ENCODE measurements at places on chromosomes 3 and 15.

DNA sequence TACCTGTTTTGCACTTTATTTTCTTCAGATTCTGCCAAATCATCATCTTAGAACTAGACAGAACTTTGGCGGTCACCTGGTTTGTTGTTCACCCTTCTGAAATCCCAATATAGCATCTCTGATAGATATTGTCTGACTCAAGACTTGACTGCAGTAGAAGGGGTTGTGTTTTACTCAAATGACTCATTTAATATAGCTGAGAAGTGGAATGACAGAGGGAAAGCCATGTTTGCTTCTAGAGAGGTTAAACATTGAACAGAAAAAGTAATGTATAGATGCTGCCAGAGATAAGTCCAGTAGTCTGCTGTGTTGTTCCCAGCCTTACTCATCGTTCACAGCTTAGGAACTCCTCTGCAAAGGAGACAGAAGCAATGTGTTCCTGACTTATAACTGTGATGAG, 402.0 kb downstream of the AGBL1 start:
- DNase-seq: no peak

DNA sequence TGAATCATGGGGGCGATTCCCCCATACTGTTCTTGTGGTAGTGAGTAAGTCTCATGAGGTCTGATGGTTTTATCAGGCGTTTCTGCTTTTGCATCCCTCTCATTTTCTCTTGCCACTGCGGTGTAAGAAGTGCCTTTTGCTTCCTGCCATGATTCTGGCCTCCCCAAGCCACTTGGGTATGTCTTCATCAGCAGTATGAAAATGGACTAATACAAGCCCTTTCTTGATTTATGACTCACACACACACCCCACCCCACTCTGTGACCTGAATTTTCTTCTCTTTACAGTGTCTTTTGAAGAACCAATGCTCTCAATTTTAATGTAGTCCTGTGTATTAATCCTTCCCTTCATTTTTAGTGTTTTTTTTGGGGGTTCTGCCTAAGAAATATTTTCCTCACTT, 244.8 kb downstream of the PLCL2 start:
- no peak for DNase-seq

- no peak for DNase-seq
Measured at GRCh38 chr15:52014616-52015015, 4.4 kb upstream of the MAPK6 start.

GRCh38 chr3:100407977-100408532, 6.7 kb downstream of the LNP1 start:
- DNase-seq: no peak

- no peak for DNase-seq
Measured at GRCh38 chr15:60529332-60529731, 50.4 kb upstream of the ICE2 start.

GRCh38 chr3:118991775-118992174, 42.9 kb downstream of the IGSF11 start:
- DNase-seq: no peak

- DNase-seq: no peak
Measured at GRCh38 chr3:39468108-39468436, 592 bp downstream of the MOBP start.

GRCh38 chr3:38582316-38582715, 67.2 kb downstream of the SCN5A start:
- DNase-seq: no peak

DNA sequence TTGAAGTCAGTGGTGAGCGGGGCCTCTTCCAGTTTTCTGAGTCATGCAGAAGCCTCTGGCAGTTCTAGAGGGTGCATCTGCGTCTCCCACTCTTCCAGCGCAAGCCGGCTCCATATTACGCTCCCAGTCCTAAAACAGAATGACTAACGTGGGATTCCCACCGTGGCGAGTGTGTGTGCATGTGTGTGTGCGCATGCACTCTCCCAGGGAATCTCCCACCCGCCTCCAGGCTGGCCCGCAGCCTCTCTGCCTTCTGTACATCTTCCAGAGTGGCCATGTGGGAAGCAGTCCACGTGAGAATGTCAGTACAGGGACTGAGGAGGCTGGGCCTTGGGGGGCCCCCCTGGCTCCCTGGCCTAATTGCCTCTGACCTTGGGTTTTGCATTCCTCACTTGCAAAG, 87.7 kb downstream of the LSM3 start:
- DNase-seq: no peak

DNA sequence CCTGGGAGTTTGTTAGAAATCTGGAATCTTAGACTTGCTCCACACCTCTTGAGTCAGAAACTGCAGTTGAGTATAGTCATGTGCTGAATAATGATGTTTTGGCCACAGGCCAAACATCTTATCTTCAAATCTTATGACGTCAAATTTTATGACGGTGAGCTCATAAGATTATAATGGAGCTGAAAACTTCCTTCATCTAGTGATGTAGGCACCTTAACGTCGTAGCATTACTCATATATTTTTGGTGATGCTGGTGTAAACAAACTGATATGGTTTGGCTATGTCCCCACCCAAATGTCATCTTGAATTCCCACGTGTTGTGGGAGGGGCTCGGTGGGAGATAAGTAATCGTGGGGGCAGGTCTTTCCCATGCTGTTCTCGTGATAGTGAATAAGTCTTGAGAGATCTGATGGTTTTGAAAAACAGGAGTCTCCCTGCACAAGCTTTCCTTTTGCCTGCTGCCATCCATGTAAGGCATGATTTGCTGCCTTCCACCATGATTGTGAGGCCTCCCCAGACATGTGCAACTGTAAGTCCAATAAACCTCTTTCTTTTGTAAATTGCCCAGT, 268.0 kb upstream of the PROK2 start:
- no peak for DNase-seq

GRCh38 chr3:143396790-143397189, 277.2 kb downstream of the CHST2 start:
- no peak for DNase-seq

DNA sequence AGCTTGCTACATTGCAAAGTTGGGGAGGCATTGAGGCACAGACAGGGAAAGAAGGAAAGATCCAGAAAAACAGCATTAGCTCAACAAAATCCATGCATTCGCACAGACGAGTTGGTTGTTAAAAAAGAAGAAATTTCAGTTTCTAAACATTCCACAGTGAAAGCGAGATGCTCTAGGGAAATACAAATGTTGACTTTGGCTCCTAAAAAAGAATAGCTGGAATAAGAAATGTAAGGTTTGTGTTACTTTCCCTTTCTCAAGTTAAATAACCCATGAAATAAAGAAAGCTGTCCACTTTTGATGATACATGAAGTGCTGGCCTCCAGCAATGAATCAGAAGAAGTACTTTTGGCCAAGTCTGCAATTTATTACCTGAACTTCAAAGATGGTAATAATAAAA, 465.1 kb downstream of the ERC2 start:
- DNase-seq: no peak

DNA sequence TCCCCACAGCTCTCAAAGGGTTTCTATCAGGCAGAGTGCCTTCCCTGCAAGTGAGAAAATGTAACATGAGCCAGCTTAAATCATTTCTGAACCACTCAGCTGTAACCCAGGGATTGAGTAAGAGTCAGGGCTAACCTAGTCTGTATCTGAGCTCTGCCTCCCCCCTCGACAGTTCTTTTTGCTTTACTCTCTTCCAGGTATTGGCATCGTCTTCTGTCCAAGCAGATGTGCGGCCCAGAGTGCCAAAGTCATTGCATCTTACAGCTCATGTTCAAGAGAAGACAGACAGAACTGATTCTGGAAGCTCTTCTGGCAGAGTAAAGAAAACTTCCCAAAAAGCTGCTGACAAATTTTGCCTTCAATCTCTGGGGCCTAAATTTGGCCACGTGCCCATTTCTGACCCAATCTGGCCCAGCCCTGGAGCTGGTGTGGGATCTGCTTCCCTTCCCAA, 74.8 kb downstream of the ABHD5 start:
- no peak for DNase-seq

GRCh38 chr15:33508703-33509102, 197.9 kb downstream of the RYR3 start:
- no peak for DNase-seq

DNA sequence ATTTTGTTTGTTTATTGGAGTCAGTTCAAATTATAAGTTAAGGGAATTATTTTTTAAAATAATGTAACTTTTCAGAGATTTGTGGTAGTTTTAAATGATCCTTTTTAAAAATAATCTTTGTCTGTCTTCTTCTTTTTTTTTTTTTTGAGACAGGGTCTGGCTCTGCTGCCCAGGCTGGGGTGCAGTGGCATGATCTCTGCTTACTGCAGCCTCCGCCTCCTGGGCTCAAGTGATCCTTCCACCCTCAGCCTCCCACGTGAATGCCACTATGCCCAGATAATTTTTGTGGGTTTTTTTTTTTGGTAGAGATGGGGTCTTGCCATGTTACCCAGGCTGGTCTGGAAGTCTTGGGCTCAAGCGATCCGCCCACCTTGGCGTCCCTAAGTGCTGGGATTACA, 12.6 kb downstream of the FNDC3B start:
- no peak for DNase-seq

- DNase-seq: no peak
Measured at GRCh38 chr3:139935866-139936817, 1.2 kb downstream of the CLSTN2 start.

GRCh38 chr15:92158426-92158825, 235.3 kb upstream of the ST8SIA2 start:
- peak; percentile 44 for DNase-seq

- no peak for DNase-seq
Measured at GRCh38 chr15:40846841-40847222, 3.0 kb downstream of the SPINT1 start.

DNA sequence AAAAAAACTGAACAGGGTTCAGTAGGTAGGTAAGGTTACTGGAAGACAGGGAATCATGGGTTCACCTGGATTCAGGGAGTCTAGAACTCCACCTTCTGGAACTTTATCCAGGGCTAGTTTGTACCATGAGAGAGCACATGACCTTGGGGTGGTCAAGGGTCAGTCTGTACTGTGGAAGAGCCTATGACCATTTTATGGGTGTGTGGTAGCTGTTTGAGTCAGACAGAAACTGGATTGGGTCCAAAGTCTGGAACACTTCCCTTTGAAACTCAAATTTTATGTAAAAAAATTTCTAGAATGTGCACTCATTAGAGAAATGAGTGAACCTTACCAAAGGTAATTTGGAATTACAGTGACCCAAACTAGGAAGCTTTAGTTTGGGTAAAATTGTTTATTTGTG, 486.0 kb upstream of the AGTR1 start:
- no peak for DNase-seq

GRCh38 chr3:24688446-24689148, 193.9 kb upstream of the THRB start:
- DNase-seq: no peak

- no peak for DNase-seq
Measured at GRCh38 chr3:120171134-120171873, 77.1 kb upstream of the GSK3B start.

DNA sequence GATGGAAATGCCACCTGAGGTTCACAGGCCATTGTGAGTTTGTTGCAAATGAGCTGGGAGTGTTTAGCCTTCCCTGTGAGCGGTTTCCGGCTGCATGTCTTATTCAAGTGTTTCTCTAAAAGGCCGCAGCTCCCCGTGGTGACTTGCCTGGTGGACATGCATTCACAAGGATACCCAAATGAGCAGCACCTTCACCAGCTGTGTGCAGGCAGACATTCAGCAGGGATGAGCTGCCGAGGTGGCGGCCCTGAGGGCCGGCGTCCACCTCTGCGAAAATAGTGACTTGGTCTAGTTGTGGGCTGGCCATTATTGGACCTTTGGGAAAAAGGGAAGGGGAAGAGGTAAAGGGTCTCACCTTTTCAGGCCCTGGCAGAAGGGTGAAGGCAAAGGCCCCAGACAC, 23.4 kb downstream of the SPSB4 start:
- no peak for DNase-seq

DNA sequence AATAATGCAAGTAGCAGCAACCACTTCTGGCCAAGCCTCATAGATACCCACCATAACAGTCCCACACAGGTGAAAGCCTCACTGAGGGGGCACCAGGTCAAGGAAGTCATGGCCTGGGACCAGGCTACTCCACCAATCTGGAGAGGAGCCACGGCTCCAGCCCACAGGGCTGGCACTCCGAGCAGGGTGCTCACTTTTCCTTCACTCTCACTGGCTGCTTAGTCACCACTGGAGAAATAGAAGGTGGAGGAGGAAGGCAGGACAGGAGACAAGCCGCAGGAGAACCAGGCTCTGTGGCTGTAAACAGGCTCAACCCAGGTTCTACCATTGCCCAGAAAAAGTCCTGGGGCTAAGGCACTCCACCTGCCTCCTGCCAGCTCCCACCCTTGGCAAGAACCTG, 1.2 kb downstream of the USP19 start:
- no peak for DNase-seq

GRCh38 chr3:32592011-32592410, 21.4 kb upstream of the DYNC1LI1 start:
- DNase-seq: no peak

DNA sequence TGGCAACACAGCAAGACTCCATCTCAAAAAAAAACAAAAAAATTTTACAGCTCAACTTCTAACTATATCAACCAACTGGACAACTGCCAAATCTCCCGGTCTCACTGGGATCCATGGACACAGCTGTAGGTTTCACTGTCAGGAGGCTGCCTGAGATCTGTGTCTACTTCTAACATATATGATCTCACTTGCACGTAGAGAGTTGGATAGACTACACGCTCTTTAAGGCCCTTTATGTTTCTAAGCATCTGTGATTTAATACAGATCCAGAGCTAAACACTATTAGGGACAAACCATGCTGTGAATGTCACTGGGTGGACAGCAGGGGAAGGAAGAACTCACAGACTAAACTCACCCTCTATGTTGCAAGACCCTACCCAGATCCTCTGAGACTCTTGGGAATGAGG, 13.0 kb upstream of the APOD start:
- no peak for DNase-seq

- no peak for DNase-seq
Measured at GRCh38 chr3:137108699-137109440, 151.1 kb downstream of the IL20RB start.
